Activated CD4-positive, alpha-beta T cell treated with anti-CD3 and anti-CD28 coated beads for 36 hours (primary cell): ENCODE measurements at places on chromosomes 3 and 15. TPM values are rescaled to one million over a fixed set of nuclear protein-coding genes. Genes with fewer than 3 reads are reported as not detected.

- no peak overlapping the region for H3K27ac ChIP-seq
- no peak for DNase-seq
- H3K4me1 ChIP-seq: no peaks in the 10 kb centered on the region
Measured at GRCh38 chr3:117107946-117108345, 398.4 kb downstream of the TUSC7 start.

DNA sequence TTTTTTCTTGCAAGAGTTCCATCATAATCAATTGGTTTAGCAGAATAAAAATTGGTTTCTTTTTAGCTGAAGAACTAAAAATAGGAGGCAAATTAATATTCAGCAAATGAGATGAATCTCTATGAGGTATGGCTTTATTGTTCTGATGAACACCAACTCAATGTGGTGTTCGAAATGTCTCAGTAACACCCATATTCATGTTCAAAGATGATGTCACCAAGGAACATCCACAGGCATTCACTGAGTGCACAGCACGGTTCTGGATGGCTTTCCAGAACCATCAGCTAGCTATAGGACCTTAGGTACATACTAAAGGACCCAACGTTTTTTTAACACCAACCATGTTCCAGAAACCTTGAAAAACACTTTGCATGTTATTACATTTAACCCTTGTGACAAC lies 42.7 kb downstream of the CCNL1 start:
- peaks cover 13% of the 10 kb centered on the region for H3K4me1 ChIP-seq
- H3K36me3 ChIP-seq: no peaks in the 10 kb centered on the region
- no peak for DNase-seq
- H3K27ac ChIP-seq: no peak overlapping the region

GRCh38 chr3:135213822-135214221 lies 418.8 kb downstream of the EPHB1 start:
- DNase-seq: no peak
- H3K27me3 ChIP-seq: no peaks in the 10 kb centered on the region
- H3K4me1 ChIP-seq: no peaks in the 10 kb centered on the region
- no peak overlapping the region for H3K27ac ChIP-seq
- H3K36me3 ChIP-seq: no peaks in the 10 kb centered on the region
- H3K4me3 ChIP-seq: no peak overlapping the region

- no peak overlapping the region for H3K4me3 ChIP-seq
- H3K27ac ChIP-seq: no peak overlapping the region
- no peak for DNase-seq
- H3K4me1 ChIP-seq: no peaks in the 10 kb centered on the region
- H3K27me3 ChIP-seq: peaks cover 4% of the 10 kb centered on the region
Measured at GRCh38 chr3:152891678-152892077, 56.7 kb downstream of the P2RY1 start.

DNA sequence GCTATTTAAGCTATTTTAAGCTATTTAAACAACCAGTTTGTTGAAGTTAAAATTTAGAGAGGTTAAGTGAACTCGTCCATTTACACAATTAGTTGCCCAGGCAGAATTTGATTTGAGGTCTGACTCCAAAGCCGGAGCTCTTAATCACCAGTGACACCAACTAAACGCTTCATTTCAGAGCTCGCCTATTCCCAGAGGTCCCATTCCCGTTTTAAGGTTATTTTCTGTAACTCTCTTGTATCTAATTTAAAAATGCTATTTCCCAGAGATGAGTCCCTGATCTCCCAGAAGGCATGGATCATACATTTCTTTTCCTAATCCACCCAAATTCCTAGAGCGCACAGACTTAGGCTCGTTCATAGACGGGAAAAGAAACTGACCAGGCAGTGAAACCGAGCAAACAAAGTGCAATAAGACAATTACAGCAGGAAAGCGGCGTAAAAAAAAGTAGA lies 904 bp upstream of the MCTP2 start:
- peaks cover 12% of the 10 kb centered on the region for H3K36me3 ChIP-seq
- H3K27me3 ChIP-seq: peaks cover 11% of the 10 kb centered on the region
- peaks cover 61% of the 10 kb centered on the region for H3K4me1 ChIP-seq

The RLBP1 gene
- total RNA-seq: not detected

The FOXB1 gene
- total RNA-seq: 0.53 TPM
